ENCODE measurements at places on chromosomes 1 and 21.

DNA sequence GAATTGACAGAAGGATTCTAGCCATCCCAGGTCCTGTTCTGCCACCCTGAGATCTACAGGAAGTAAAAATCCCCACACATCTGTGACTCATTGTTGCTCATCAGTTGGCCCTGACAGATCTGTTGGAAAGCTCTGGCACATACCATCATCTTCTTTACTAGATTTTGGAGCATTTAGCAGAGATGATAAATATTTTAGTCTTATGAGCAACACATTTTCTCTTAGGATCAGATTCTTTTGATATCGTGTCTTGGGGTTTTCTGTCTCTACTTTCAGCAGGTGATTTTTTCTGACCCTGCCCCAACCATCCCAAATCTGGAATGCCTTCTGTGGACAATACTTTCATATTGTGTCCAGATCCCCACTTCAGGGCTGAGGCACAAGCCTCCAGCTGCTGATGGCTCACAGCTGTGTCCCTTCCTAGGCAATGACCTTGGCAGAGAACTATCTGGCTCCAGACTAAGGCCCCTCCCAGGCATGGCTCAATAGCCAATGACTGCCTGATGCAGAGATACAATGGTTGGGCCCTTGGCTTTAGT, 102.8 kb downstream of the GDAP2 start:
- no peak for DNase-seq

GRCh38 chr1:228364068-228364705, 42.4 kb downstream of the TRIM11 start:
- no peak for DNase-seq

DNA sequence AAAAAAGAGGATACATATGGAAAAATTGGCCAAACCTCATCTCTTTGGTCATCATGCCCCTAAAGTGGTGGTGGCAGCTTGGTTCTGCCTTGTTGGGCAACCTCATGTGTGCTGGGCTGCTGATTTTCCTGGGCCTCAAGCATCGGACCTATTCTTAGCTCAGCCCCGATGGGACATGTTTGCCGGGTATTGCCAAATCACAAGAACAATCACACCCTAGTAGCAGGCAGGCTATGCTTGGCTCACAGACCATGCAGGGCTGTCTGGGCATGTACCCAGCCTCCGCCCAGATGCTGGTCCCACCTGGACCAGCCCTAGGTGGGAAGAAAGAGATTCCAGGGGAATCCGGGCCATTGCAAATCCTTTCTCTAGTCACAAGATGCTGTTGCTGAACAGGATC, 189.4 kb upstream of the FGGY start:
- DNase-seq: no peak

- DNase-seq: no peak
Measured at GRCh38 chr1:155127105-155127966, at the start of gene EFNA1. Gene EFNA1 (plus strand): TSS chr1:155127876. CDS start chr1:155127978, 102 bp downstream.

GRCh38 chr1:72375226-72375625, 92.9 kb upstream of the NEGR1 start:
- no peak for DNase-seq

- DNase-seq: no peak
Measured at GRCh38 chr1:38551318-38552307, 308.0 kb downstream of the RRAGC start.

- no peak for DNase-seq
Measured at GRCh38 chr1:147717051-147717705, 43.2 kb downstream of the GJA5 start.

DNA sequence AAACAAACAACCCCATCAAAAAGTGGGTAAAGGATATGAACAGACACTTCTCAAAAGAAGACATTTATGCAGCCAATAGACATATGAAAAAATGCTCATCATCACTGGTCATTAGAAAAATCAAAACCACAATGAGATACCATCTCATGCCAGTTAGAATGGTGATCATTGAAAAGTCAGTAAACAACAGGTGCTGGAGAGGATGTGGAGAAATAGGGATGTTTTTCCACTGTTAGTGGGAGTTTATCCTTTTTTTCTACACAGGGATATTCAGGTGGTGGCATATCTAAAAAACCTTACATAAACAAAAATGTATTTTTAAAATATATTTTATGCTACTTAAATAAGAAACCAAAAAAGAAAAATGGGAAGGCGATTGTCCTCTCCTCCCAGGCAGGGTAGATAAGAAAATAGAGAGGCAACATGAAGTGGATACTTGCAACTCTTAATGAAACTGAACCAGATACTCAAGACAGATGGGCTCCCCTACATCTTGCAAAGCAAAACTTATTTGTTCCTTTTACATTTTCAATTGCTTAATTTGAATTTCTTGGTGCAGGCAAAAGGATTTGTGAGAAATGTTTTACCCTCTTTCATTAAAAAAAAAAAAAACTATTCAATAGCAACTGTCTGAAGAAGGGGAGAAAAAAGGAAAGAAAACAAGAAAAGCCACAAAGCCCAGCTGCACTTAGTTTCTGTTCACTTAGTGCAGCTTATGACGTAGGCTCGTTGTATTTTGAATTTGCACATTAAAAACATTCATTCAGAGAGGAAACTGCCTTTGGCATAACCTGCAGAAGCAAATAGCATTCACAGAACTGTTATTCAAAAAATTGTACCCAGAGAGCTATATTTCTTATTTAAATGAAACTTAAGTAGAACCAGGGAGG, 36.9 kb upstream of the RGS1 start:
- no peak for DNase-seq

DNA sequence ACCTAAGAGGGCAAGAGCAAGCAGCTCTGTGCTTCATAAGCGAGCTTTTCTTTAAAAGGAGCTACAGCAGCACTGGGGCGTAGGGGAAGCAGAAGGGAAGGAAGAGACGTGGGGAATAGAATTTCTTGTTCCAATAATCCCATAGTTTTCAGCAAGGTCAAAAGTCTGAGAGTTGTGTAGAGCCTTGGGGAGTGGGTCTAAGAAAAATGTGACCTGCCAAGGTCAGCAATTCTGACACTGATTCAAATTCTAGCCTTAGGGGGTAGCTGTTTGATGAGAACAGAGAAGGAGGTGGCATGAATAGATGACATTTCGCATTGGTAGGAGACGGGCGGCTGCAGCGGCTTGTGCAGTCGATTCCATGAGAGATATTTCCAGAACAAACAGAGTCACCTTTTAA, 22.4 kb downstream of the PRRX1 start:
- DNase-seq: no peak

DNA sequence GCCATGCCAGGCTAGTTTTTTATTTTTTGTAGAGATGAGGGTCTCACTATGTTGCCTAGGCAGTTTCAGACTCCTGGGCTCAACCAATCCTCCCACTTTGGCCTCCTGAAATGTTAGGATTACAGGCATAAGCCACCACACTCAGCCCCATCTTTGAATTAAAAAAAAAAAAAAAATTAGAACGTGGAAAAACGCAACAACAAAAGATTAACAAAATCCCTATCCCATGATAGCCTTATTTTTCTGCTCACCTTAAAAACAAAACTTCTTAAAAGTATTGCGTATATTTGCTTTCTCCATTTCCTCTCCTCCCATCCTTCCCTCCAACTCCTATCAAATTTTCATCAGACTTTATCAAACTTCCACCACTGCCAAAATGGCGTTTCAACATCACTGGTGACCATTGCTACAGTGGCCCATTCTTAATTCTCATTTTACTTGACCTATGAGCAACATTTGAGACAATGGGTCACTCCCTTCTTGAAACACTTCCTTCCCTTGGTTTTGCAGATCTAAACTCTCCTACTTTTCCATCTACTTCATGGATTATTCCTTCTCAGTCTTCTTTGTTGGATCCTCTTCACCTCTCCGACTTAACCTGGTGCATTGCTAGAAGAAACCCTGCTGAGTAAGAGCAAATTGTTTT, 579 bp upstream of the ZNF684 start:
- no peak for DNase-seq

DNA sequence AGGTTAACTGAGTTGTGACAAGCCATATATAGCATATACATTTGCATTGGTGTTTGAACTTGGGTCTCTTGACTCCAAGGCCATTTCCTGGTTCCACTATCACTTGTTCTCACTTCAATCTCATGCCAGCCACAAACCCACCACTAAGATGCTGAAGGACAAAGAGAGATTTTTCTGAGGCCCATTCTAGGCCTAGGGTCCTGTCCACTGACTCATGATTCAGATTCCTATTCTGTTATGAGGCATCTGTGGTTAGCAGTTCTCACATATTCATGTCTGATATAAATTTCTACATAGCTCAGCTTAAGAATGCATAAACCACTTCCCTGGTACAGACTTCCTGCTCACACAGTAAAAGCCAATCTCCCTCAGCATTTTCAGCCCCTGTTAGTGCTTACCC, 326.1 kb upstream of the BEND5 start:
- DNase-seq: no peak

DNA sequence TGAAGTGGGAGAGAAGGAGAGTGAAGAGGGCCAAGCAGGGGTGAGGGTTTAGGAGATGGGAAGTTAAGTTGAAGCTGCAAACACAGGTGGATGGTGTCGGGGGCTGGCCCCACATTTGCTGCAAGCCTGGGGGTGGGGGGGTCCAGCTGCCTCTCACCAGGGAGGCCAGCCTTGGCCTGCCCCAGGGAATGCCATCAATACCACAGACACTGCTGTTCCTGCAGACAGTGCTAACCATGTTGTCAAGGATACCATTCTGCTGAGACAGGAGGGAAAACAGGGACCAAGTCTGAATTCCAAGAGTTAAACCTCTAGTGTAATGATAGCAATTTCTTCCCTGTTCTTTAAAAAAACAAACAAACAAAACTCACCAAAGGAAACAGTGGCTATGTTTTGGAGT, 8.0 kb downstream of the MECR start:
- no peak for DNase-seq

- DNase-seq: peak; percentile 12
Measured at GRCh38 chr21:36859744-36860501, 106.5 kb downstream of the HLCS start.

DNA sequence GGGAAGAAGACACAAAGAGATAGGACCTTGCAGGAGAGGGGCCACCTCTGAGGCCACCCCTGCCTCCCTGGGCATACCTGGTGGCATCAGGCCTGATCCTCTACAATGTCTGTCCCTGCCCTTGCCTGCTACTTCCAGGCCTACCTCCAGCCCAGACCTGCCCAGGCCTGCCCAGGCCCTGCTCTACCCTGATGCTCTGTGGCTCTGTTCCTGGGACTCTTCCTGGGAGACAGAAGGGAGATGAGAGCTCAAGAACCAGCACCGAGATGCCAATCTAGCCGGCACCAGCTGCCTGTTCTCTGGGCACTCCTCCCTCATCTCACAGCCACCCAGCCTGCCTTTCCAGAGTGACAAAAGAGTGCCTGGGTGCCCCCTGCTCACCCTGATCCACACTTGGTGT, 2.7 kb downstream of the CELF3 start:
- no peak for DNase-seq

GRCh38 chr1:44808938-44809917, 905 bp downstream of the BTBD19 start:
- DNase-seq: peak; percentile 88

DNA sequence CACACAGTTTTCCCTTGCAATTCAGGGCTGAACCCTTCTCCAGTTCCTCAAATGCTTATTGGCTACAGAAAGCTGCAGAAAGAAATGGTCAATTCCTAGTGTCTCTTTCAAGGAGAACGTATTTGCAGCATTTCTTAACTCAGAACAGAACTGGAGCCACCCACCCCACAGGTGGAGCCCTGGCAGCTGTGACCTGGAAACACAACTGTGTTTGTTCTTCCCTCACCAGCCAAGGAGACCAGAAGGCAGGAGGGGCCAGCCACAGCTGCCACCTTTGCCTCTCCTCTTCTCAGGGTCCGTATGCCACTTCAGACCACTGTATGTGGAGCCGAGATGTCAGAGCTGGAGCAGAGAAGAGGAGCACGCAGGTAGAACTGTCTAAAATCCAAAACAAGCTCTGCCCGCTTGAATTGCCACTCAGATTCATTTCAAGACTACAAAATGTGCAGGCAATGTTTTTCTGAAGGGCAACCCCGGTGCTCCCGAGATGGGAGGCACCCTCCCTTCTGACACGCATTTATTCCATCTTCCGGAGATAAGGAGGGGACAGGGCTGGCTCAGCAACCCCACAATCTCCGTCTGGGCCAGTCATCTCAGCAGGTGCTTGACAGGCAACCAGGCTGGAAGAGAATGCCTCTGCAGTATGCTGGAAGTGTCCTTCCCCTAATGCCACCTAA, 16.7 kb downstream of the CD247 start:
- peak; percentile 54 for DNase-seq

DNA sequence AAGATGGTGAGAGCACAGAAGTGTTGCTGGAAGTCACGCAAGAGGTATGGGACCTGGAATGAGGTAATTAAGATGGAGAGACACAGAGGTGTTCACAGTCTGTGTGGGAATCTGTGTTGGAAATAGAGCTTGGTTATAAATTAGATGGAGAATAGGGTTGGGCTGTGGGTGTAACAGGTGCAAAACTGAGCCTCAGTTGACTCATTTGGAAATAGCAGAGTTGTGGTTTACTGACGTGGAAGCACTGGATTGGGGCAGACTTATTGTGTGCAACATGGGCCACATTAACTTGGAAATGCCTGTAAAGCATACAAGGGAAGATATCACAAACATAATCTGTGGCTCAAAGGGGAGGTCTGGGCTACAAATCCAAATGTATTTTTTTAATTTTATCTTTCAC, 13.0 kb downstream of the CAMSAP2 start:
- no peak for DNase-seq

DNA sequence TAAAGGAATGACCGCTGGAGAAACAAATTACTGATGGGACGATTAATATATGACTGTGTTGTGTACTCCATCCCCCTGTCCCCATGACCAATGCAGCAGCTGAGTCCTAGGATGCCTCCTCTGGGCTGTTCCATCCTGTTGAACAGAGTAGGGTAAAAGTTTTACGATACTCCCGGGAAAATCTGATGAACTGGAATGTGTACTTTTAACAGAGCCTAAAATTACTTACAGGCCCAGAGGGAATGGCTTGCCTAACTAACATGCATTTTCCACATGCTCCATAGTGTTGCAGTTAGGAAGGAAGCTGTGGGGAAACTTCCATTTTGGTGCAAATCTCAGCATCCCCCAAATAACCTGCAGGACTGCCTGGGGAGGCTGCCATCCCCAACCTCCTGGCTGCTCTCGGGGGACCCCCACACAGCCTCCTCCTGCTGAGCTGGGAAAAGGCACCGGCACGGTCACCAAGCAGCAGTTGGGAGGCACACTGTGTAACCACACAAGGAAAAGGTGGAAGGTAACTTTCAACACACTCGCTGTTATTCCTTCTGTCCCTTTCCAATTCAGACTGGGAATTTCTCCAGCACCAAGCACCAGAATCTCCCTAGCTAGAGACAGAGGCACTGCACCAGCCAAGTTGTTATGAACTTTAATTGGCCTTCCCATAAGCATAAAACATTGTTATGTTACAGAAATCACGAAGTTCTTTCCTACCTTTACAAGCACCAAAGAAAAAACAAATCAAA, 97.2 kb downstream of the BCAR3 start:
- no peak for DNase-seq

GRCh38 chr1:180922631-180923015, 9.9 kb downstream of the KIAA1614 start:
- no peak for DNase-seq

- no peak for DNase-seq
Measured at GRCh38 chr1:100995198-100995988, 30.2 kb downstream of the DPH5 start.

- DNase-seq: no peak
Measured at GRCh38 chr1:43444151-43444828, 9.4 kb downstream of the HYI start.

- no peak for DNase-seq
Measured at GRCh38 chr1:59900640-59901039, 25.9 kb downstream of the CYP2J2 start.

All from stimulated activated CD4-positive, alpha-beta T cell treated with anti-CD3 and anti-CD28 coated beads, Interleukin-1b, Interleukin-23, amount 100 ng/mL, for 24 hours (primary cell).